ENCODE measurements at places on chromosomes 16 and 17.
A peak's percentile ranks its signal among the peaks of the same experiment; 100 is the strongest.

DNA sequence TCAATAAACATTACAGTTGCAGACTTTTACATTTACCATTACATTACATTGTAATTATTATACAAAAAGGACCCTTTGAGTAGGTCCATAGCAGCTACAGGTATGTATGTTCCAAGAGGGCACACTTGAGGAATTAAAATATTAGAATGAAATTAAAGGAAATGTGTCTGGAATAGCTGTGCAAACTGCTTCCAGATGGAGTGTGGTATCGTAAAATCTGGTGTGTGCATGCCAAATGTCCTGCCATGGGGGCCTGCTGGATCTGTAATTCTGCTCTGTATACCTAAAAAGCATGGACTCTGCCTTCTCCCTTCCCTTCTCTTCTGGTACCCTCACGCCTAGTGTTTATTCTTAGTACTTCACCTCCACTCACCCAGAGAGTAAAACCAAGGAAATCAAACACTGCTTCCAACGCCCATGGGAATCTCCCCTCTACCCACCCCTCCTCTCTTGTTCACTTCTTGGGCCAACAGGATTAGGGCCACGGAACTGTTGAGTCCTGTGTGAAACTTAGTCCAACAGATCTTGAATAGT is 38.7 kb downstream of the STH start:
- no peak for DNase-seq

GRCh38 chr17:2435181-2435741 is 34.4 kb upstream of the MNT start:
- DNase-seq: no peak

GRCh38 chr17:40500190-40500589 is 1.2 kb downstream of the TNS4 start:
- DNase-seq: no peak

DNA sequence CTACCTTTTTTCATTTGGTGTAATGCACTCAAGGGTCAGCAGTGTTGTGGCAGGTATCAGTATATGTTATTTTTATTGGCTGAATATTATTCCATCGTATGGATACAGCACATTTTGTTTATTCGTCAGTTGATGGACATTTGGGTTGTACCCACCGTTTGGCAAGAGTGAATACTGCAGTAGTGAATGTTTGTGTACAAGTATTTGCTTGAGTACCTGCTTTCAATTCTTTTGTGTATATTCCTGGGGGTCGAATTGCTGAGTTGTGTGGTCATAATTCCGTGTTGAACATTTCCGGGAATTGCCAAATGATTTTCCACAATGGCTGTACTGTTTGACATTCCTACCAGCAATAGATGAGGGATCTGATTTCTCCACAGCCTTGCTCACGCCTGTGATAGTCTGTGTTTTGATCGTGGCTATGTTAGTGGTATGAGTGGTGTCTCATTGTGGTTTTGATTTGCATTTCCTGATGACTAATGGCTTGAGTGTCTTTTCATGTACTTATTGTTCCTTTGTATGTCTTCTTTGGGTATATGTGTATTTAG is 108.4 kb downstream of the OR1D5 start:
- DNase-seq: peak; percentile 75

- DNase-seq: no peak
These were observed 90.4 kb downstream of the PARN start for GRCh38 chr16:14539631-14540030.

GRCh38 chr16:89103781-89104180 is 10.1 kb downstream of the ACSF3 start:
- no peak for DNase-seq

GRCh38 chr16:10597187-10597601 is 16.8 kb upstream of the EMP2 start:
- no peak for DNase-seq

DNA sequence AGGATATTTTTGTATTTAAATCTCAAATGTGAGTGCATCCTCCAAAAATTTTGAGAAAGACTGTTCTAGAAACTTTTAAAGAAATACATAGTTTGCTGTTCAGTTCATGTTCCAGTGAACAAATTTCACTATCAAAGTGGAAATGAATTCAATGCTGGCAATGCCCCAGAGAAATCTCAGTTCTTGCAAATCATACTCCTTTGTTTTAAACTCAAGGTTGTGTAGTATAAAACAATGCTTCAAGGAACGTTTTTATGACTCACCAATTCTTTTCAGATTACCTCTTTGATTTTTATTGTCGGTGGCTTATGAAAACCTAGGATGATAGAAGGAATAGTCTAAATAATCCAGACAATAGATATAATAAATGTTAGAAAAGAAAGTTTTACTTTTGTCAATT is 17.6 kb downstream of the LPCAT2 start:
- DNase-seq: no peak

- peak; percentile 69 for DNase-seq
These were observed 26.8 kb downstream of the GP2 start for GRCh38 chr16:20300312-20301097.

- peak; percentile 74 for DNase-seq
These were observed 36.6 kb upstream of the TMEM132E start for GRCh38 chr17:34542700-34543336.

- DNase-seq: no peak
These were observed 15.4 kb downstream of the REXO5 start for GRCh38 chr16:20821682-20822081.

DNA sequence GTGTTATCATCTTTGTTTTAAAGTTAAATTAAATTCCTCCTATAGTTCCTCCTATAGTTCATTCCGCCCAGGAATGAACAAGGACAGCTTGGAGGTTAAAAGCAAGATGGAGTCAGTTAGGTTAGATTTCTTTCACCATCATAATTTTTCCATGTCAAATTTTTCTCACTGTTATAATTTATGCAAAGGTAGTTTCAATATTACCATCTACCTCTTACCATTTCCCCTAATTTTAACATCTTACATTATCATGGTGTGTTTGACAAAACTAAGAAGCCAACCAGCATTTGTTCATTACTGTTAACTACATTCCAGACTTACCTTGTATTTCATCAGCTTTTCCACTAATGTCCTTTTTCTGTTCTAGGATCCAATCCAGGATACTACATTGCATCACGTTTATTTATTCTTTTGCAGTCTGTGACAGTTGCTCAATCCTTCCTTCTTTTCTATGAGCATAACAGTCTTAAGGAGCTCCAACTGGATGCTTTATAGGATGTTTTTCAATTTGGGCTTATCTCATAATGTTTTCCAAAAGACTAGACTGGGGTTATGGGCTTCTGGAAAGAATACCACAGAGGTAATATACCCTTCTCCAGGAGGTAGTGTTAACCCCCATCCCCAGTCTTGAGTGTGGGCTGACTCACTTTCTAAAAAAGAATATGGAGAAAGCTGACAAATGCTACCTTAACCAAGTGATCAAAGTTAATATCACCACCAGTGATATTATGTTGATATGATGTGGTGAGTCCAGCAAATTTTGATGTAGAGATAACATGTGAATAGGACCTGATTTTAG is 158.5 kb downstream of the PPM1E start:
- no peak for DNase-seq

DNA sequence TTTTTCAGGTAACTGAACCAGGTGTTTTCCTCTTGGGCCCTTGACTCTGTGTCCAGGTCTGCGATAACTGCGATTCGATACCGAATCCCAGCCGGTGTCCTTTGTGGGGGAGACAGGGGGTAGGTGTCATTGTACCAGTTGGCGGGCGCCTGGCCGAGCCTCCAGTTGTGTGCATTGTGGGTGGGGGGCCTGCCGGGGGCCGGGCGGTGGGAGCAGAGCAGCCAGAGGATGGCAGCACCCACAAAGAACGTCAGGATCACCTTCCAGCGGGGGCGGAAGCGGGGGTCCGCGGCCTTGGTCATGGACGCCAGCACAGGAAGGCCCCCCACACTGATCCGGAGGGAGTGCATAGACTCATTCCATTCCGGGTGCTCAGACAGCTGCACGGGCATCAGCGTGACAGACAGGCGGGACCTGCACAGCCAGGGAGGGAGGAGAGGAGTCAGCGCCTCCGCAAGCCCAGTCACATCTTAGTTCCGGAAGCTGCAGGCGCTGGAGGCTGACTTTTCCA is 12.3 kb downstream of the CANT1 start:
- no peak for DNase-seq

- peak; percentile 77 for DNase-seq
These were observed 2.5 kb downstream of the TLCD3B start for GRCh38 chr16:30028438-30029076.

DNA sequence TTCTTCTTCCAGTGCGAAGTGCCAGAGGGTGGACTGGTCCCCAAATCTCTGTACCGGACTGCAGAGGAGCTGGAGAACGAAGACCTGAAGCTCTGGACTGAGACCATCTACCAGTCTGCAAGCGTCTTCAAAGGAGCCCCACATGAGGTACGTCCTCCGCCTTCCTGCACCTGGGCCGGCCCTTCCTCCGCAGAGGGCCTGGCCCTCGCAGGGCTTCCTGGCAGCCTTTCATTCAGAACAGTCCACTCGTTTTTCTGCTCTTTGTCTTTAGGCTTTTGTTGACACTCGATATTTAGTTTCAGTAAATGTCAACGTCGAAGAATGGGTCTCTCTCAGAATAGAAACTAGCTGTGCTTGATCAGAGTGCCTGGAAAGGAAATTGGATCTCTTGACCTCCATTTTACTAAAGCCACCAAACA is 68.6 kb downstream of the SEC14L1 start:
- no peak for DNase-seq

DNA sequence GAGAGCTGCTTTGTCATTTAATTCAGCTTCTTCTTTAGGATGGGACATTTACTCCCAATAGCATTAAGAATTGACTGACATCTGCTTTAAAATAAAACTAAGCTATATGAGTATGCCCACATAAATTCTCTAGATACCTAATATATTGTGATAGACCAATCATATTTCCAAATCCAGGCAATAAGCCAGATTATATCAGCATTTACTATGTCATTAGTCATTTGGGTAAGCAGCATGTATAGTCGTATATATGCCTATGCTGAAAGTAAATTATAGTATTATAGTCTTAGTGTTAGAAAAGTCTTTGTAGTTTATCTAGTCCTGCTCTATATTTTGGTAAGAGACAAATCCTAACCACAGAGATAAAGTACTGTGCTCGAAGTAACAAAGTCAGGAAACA is 958.1 kb downstream of the KCNJ2 start:
- DNase-seq: no peak

- no peak for DNase-seq
These were observed 1239.8 kb upstream of the GOT2 start for GRCh38 chr16:59973966-59974365.

DNA sequence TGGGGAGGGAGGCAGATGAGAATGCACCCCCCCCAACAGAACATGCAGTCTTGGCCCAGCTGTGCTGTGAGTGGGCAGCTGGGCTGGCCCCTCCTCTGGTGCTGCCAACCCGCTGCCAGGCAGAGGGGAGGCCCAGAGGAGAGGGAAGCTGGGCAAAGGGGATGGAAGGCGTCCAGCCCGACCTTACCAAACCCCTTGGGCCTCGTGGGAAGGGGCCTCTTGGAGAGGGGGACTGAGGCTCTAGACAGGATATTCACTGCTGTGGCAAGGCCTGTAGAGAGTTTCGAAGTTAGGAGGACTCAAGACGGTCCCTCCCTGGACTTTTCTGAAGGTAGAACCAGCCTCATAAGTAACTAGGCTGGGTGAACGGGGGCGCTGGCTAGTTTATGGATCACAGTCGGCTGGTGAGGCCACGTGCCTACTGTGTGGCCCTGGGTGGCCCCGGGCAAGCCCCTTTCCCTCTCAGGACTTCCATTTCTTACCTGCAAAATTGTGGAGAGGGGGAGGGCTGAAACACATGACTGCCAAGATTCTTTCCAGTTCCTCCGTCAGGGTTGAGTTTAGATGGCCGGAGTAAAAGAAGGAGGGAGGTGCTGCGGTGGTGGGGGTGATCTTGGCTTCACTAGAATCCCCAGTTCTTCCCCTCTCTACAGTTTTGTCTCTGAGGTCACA is 857 bp upstream of the STAT5A start:
- peak; percentile 76 for DNase-seq

DNA sequence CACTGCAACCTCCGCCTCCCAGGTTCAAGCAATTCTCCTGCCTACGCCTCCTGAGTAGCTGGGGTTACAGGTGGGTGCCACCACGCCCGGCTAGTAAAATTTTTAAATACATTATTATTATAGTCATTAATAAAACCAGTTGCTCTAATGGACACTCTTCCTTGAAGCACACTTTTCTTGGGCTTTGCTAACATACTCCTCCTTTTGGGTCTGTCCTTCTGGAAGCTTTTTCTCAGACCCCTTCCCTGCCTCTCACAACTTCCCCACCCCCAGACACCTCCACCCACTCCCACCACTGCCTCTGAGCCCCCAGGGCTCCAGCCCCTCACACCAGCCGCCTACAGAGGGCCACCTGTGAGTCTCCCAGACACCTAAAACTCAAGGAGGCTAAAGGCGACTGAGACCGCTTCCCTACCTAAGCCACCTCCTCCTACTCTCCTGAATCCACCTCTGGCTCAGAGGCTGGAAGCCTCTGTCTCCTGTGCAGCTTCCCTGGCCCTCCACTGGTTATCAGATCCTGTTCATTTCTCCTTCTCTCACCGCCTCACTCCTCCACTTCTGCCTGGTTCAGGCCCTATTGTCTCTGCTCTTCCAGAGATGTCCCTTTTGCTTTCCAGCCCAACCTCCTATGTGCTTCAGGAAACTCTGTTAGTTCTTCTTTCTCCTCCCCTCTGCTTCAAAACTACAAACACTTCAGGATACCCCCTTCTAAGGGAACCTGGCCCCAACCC is 2.1 kb upstream of the CUEDC1 start:
- no peak for DNase-seq

GRCh38 chr16:7646821-7647500 is 314.3 kb downstream of the RBFOX1 start:
- DNase-seq: no peak

DNA sequence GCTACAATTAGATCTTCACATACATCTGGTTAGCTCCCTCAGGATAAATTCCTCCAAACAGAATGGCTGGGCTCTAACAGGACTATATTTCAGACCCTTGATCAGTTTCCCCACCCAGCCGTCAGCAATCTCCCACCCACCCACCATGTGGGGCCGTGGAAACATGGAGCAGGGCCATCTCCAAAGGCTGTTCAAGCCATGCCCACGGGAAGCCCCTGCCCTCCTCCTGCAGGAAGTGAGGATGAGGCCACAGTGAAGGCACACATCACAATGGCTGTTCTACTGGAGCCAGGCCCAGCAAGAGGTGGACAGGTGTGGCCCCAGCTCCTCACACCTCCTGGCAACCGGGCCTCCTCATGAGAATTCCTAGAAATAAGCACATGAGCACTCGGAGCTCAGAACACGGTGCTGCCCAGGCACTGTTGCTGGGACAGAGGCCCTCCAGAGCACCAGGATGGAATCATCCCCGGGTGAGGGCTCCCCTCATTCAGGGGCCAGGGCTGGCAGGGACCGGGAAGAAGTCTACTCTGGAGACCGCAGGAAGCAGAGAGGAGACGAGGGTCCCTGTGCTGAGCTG is at the start of gene LITAFD:
Gene LITAFD, plus strand, starts transcription at position 311 of the 577 bp plus-strand sequence. CDS start 2,005 bp downstream, outside the sequence.
- DNase-seq: no peak

GRCh38 chr17:8041249-8041928 is 2.5 kb downstream of the ALOX15B start:
- DNase-seq: peak; percentile 86
